ENCODE measurements at places on chromosomes 6 and 20.

GRCh38 chr6:138161088-138161337 is 726 bp upstream of the ARFGEF3 start:
- DNase-seq = no peak

DNA sequence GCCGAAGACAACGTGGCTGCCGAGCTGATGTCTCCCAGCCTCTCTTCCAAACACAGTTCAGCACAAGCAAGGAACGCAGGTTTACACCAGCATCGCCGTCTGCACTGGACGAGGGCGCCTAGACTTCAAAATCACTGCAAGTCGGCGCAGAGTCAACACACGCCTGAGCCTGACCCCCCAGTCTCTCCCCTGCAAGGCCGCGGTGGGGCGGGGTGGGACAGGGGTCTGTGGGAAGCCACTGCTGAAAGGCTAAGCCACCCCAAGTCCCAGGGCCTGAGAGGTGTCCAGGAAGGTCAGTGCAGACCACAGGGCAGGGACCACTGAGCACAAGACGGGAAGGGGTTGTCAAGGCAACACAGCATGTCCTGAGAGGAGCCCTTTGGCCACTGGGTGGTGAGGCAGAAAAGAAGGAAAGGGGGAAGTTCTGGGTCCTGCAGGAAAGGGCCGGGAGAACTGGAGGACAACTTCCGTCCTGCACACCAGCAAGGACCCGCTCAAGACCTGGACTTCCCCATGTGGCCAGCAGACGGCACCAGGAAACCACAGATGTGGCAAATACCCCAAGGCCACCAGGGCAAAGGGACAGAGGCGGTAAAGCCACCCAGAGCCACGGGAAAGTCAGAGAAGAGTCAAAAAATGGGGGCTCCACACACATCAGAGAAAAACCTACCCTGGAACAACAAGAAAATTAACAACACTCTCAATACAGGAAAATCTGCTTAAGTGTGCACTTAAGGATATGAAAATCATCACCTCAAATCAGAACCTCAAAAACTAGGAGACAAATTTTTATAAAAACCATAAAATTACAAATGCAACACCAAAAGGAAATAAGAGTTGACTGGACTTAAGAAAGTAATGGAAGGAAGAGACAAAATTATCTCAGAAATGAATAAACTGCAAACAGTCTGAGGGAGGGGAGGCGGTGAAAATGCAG is 84.8 kb downstream of the TAF4 start:
- peak; percentile 59 for DNase-seq

DNA sequence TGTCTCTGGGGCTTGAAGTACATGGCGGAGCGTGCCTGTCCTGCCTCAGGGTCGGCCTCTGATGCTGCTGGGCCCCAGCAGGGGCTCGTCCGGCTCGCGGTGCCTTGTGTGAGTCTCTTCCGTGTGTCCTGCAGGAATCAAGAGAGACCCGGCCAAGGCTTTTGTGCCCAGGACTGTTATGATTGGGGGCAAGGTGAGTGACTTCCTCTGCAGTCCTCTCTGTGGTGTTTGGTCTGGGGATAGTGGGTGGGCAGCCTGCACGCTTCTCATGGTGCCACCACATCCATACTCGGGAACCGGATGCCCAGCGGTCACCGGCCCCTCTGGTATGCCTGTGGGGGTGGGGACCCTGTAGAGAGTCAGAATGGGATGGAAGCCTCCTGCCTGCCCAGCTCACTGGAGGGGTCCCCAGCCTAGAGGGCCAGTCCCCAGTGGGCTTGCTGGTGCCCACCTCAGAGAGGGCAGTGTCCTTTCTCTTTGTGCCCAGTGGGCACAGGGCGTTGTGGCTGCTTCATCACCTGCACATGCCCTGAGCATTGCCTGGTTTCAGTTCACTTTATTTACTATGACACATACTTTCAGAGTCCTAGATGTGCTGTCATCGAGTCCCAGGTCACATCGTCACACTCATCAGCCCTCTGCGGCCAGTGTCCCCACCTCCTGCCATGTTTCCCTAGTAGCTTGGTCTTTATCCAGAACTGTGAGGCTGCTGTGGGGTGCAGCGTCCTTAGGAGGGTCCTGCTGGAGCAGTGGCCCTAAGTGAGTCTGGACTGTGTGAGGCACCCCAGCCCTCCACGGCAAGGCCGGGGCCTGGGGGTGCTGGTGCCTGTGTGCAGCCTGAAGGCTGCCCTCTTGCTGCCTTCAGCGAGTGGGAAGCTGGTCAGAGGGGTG is 40.7 kb downstream of the PYGB start:
- no peak for DNase-seq

DNA sequence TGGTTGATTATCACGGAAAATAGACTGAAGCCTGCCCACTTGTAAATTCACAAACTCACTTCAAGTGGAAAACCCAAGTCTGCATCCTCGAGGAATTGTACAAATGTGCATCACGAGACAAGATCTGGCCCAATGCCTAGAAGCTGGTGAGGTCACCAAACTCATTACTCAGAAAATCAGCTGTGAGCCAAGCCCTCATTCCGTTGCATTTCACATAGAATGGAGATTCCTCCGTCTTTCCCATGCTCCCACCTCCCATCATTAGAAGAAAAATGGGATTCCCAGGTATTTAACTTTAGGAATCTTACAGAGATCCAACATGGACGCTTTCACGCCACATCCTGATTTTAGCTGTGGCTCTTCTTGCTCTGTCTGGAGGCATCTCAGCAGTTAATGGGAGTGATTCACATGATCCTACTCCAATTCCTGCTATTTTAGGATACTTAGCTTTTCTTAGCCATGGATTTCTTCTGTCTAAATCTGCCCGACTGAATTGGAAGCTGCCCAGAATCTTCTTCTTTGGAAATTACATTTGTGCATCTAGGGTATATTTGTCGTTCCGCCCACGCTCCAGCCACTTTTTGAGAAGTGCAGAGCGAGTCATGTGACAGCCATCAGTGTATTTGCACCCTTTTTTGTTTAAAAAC is 68.7 kb upstream of the STMND1 start:
- DNase-seq = peak; percentile 95

DNA sequence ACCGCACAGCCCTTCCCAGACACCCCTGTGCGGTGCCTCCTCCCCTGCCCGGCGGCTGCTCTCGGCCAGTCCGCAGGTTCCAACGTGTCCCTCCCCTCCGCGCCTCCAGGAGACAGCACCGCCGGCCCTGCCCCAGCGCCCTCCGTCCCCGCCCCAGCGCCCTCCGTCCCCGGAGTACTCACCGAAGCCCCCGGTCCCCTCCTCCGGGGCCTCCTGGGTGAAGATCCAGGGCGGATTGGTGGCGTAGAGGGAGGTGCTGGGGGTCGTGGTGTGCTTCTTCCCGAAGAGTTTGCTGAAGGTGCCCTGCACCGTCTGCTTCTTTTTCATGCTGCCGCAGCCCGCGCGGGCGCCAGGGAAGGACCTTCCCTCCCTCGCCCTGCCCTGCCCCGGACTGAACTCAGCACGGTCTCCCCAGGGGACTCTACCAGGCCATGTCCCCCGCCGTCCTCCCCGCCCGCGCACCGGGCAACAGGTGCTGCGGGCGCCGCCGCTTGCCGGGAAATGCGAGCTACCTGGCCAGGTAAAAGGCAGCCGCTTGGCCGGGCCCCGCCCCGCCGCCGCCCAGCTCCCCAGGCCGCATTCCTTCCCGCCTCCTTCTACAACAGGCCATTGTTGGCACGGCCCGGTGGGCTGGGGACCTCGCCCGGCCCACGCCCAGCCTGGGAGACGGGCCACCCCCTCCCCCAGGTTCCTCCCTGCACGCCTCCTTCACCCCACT is at the start of gene C6orf132:
TSS of gene C6orf132 (minus strand) at position 503 of the 718 bp plus-strand sequence. CDS start at position 327, 176 bp downstream.
- DNase-seq = peak; percentile 19

All from dermis blood vessel endothelial cell (primary cell).